ENCODE measurements at places on chromosomes 11 and 22.

GRCh38 chr22:23580576-23581259 is 628 bp upstream of the IGLL1 start:
- no peak for DNase-seq

DNA sequence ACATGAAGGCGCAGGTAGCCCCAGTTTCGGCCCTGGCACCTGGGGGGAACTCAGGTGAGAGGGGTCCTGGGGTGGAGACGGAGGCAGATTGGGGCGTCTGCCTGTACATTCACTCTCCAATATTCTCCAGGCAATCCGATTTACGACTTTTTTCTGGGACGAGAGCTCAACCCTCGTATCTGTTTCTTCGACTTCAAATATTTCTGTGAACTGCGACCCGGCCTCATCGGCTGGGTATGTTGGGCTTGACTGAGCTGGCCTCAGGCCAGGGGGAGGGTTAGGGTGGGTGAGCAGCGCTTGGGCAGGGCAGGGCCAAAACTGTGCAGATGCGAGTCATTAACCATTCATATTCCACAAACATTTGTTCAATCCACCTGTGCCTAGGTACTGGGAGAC is 1.7 kb downstream of the TM7SF2 start:
- DNase-seq, result peak; percentile 42

- DNase-seq, result no peak
These were observed 183.4 kb upstream of the MTMR2 start for GRCh38 chr11:96107143-96107824.

DNA sequence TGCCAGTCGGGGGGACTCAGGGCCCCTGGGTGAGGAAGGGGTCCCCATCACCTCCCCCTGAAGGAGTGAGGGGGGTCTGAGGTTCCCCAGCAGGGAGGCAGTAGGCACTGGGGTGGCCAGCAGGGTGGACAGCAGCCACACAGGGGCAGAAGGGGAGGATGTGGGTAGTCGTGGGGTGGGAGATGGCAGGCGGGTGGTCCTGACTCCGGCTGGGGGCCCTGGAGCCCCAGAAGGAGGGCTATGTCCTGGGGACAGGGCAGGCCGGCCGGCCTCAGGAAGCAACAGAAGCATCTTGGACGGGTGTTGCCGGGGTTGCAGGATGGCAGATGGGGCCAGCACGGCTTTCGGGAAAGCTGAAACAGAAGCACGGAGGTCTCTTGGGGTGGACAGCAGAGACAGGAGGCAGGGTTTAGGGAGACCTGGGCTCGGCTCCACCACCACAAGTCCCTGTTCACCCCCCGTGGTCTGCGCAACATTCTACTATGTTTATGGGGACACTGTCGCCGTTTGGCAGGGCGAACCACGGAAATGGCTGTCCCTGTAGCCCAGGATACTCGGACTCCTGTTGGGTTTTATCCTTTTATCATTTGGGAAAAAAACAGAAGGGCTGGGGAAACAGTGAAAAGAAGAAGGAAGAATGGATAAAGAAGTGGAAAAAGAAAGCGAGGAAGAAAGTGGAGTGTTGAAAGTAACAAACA is 14.1 kb downstream of the VWCE start:
- DNase-seq, result no peak

DNA sequence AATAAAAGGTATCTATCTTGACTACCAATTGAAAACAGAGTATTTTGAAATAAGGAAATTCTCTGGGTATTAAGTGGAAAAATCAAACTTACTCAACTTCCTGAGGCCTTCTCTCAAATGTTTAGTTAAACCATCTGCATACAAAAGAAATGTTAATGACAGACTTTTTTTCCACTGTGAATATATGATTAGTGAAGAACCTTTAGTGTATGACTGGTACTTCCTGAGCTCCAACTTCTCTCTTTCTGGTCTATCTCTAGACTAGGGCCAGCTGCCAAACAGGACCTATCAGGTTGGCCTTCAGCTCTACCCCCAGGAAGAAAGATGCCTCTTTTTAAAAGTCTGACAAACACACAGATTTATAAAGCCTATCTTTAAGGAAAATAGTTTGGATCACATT is 68.8 kb upstream of the SCUBE2 start:
- no peak for DNase-seq

DNA sequence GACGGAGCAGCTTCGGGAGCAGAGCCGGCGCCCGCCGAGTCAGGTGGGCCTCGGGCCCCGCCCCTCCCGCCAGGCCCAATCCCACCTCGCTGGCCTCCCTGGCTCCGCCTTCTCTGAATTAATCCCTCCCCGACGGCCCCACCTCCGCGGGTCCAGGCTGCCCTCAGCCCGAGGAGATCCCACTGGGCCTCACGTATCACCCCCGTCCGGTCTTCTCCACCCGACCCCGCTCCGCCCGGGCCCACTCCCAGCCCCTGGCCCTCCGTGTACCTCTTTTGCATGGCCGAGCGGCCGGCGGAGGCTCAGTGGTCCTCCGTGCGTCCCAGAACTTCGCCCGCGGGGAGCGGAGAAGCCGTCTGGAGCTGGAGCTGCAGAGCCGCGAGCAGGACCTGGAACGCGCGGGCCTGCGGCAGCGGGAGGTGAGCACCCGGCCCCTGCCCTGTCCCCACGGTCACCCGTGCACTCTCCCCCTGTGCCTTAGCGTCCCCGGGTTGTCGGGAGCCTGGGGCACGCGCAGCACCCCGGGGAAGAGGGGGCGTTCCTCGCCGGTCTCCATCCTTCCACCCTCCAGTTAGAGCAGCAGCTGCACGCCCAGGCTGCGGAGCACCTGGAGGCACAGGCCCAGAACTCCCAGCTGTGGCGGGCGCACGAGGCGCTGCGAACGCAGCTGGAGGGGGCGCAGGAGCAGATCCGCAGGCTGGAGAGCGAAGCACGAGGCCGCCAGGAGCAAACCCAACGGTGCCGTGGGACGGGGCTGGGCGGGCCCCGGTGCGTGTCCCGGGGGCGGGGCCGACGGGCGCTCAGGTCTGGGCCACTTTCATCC is 2.2 kb upstream of the CD151 start:
- DNase-seq, result no peak

- DNase-seq, result no peak
These were observed 64.1 kb downstream of the CLPB start for GRCh38 chr11:72370201-72370600.

DNA sequence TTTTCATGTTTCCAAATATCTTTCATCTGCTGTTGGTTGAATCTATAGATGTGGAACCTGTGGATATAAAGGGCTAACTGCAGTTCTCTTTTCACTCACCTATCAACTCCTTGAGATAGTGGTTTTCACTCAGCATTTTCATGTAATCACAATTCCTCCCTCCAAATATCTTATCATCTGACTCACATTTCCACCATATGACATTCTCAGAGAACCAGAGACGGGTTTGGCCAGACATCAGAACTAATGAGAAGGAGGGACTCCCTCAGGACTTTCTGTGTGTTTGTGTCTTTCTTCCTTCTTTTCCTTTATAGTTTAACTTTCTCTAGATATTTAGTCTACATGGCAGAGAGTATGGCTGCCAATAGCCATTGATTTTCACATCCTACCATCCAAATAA is 134.8 kb upstream of the DDI1 start:
- DNase-seq, result no peak

DNA sequence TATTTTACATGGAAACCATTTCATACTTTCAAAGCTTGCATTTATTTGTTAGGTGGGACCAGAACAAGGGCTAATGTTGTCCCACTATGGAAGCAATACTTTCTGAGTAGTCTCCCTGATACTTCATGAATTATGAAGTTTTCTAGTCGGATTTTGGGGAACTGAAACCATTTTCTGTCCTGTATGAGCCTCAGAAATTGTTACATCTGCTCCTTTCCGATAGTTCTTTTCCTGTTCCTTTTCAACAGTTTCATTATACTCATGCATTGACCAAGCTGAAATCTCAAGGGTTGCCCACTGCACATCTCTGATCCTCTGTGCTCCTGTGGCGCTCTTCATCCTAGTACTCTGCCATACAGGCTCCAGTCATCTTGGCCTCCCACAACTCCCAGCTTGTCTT is 31.5 kb upstream of the GLYATL1 start:
- DNase-seq, result no peak

DNA sequence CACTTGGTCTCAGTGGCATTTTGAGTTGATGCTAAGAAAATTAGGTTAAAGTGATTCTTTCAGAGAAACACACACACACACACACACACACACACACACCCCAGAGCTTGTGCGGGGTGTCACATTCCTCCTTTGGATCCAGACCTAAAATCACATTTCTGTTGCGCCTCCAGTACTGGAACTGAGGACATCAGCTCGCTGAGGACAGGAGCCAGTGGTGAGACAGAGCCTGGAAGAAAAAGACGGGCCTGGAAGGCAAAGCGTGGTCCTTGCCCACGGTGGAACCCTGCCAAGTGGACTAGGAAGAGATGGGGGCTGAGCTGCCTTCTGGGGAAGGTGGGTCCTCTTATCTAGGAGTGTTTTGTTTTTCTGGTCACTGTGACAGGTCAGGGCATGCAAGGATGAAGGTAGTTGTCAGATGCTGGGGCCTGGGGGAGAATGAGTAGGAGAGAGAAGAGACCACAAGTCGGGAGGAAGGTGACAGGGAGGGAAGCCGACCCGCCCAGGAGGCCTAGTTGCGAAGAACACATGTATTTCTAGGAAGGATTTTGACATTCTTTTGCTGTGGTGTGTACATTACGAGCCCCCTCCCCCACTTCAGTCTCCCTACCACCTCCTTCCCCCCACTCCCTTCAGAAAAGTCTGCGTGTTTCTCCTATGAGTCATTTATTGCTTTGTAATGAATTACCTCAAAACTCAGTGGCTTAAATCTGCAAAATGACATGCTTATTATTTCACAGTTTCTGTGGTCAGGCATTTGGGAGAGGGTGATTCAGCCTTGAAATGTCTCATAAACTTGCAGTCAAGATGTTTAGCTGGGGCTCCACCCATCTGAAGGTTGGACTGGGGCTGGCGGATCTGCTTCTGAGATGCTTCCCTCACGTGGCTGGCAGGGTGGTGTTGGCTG is 4.8 kb upstream of the ELFN2 start:
- DNase-seq, result no peak

DNA sequence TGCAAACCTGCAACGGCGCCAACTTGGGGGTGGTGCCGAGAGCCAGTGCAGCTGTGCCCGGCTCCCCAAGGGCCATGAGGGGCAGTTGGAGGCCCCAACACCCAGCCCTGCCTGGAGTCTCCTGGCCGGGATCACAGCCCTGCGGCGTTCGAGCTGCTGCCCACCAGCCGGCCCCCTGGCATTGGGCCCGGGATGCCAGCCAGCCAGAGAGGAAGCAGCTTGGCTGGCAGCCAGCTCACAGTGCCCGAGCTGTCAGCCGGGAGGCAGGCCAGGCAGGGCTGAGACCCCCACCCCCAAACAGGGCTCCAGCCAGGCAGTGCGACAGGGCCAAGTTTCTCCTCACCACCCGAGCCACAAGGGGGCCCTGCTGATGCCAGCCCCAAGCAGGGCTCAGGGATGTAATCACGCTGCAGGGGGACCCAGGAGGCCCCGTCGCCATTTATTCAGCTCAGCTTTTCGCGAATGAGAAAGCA is 26.0 kb upstream of the TCF20 start:
- peak; percentile 72 for DNase-seq

DNA sequence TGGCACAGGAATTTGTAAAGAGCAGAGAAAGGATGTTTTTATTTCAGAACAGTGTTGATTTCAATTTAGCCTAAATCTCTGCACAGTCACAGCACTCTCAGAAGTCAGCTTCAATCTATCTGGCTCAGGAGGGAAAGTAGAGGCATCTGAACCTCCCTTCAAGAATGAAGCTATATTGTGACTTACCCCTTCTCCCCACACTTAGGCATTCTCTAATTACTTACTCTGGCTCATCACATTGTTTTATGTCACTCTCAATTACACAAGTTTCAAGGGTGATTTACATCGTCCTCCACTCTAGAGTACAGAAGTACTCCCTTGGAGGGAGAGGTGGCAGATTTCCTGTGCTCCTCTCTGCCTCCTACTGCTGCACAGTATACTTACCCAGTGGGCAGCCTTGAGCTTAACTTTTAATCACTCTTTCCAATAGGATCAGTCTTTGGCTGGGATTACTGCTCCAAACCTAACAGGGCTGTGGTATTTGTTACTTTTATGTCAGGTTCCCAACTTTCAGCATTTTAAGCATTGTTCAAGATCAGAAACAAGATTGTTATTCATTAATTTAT is 211.4 kb downstream of the AASDHPPT start:
- DNase-seq, result no peak

DNA sequence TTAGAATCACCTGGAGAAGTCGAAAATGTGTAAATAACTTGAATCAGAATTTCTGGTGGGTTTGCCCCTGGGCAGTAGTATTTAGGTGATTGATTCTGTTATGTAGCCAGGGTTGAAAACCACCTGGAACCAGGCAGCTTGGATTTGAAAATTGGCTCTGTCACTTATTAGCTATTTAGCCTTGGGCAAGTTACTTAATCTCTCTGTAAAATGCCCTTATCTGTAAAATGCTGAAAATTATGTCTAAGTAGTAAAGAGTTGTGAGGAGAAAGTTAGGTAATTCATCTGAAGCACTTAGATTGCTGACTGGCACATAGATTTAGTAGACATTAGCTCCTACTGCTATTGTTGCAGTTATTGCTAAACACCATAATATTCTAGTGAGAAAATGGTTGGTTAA is 49.3 kb downstream of the PPME1 start:
- DNase-seq, result no peak

- DNase-seq, result peak; percentile 100
These were observed at the start of gene PC for GRCh38 chr11:66958232-66958955. Gene PC, minus strand, starts transcription at chr11:66958383. Its CDS starts 86,224 bp downstream, at chr11:66872159.

DNA sequence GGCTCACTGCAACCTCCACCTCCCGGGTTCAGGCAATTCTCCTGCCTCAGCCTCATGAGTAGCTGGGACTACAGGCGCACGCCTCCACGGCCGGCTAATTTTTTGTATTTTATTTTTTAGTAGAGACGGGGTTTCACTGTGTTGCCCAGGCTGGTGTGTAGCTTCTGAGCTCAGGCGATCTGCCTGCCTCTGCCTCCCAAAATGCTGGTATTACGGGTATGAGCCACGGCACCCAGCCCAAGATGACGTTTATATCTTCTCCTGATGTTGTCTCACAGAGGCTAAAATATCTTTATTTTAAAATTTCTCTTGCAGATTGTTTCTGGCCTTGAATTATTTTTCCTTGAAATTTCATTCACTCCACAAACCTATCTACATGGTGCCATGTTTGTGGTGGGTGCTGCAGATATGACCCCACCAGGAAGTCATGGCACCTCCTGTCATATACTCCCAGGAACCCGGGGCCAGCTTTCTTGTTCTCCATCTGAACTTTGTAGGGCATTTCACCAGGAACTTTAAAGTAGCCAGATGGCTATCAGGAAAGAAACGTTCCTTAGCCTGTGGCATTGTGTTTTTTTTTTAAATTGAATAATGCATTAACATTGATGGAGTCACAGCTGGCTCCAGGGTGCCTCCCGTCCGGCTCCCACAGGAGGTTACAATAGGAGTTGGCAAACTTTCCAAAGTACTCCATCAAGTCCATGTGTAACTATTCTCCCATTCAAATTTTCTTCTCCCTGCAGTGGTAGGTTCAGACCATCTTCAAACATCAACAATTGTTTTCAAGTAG is 42.0 kb upstream of the LIPT2 start:
- no peak for DNase-seq

DNA sequence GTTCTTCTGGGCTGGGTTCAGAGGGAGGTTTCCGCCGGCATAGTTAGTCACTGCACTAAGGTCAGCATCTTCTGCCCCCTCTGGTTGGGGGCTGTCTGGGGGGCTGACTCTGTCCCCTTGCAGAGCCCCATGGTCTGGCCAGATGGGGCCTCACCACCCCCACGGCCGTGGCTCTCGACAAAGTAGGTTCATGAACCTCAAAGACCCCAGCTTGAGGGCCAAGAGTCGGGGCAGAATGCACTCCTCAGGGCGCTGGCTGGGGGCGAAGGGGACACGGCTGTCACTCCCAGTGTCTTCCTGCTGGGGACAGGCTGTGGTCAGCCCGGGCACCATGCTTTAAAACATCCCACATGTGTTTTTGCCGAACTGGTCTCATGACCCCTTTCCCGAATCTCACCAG is 20.8 kb downstream of the ANO1 start:
- no peak for DNase-seq

GRCh38 chr11:118872403-118872821 is 11.3 kb upstream of the CXCR5 start:
- DNase-seq, result no peak
